ENCODE measurements at places on chromosomes 1 and 21. TPM values are rescaled to one million over a fixed set of nuclear protein-coding genes. Genes with fewer than 3 reads are reported as not detected.

GRCh38 chr1:21567241-21568005, 58.2 kb downstream of the ALPL start:
- no peak for DNase-seq

ARHGEF19 gene
- 9.5 TPM for total RNA-seq

DNA sequence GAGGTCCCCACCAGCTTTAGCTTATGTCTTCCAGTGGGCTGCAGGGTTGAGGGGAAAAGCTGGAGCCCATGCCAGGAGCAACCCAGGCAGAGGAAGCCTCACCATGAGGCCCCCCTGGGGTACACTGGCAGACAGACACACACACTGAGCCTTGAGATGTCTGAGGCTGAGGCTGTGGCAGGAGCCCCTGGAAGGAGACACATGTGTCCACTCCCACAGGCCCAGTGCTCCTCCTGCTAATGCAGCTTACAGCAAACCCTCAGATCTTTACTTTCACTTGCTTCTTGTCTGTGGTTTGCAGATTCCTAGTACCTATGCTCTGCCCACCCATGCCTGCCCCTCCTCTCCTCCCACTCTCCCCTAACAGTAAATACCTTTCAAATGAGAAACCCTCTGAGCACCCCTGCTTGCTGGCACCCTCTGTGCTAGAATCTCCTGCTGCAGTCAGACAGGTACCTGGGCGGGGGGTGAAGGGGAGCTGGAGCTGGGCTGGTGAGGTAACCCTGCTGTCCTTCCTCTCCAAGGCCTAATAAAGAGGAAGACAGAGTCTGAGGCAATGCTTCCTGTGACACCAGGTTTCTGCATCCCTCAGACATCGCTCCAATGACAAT, 63.4 kb upstream of the NEK2 start:
- DNase-seq: no peak

DNA sequence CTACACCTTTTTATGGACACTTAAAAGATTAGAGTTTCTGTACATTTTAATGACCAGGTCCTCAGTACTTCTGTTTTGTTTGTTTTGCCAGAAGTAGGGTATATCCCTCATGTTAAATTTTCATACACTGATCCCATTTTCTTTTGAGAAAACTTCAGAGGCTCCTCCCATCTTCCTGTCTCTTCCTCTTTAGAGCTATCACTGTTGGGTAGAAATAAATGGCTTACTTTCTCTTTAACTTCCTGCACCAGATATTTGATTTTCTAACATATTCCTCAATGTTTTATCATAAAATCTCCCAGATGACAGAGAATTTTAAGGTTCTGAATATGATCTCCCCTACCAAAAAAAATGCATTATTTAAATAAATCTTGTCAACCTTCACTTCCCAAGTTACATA, 23.4 kb downstream of the VAV3 start:
- no peak for DNase-seq

DNA sequence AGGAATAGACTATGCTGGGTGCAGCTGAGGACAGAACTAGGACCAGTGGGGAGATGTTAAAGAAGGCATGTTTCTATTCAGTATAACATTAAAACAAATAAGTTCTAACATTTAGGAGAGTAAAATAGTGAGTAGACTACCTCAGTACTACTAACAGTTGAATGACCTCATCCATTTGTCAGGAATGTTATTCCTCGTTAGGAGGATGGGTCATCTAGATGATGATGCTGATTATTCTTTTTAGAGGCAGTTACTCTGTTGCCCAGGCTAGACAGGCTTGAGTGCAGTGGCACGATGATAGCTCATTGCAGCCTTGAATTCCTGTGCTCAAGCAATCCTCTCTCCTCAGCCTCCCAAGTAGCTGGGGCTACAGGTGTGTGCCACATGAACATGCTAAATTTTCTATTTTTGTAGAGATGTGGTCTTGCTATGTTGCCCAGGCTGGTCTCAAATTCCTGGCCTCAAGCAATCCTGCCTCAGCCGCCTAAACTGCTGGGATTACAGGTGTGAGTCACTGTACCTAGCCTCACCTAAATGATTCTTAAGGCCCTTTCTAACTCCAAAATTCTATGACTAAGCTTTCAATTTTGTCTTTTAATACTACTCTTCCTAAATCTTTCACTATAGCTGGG, 9.3 kb downstream of the EEIG2 start:
- DNase-seq: no peak

- no peak for DNase-seq
Observed at GRCh38 chr1:98659879-98660278, 1.6 kb upstream of the SNX7 start.

GCSAML gene
- total RNA-seq: not detected

FAM177B gene
- total RNA-seq: not detected

GRCh38 chr1:116532671-116533428, 38.0 kb downstream of the CD58 start:
- DNase-seq: no peak

DNA sequence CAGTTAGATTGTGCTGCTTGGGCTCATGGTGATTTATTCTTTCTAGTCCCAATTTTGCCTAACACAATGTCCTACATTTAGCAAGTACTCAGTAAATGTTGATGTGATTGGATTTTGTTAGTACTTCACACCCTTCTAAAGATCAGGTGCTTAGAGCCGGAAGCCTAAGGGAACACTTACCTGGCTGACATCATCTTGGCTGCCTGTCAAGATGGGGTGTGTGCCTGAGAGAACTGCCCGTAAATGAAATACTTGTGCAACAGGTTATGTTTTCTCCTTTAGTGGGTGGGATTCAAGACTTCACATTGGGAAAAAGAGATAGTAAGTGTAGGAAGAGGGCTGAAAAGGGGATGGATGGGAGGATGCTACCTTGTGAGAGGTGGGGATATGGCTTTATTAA, 75.5 kb upstream of the MACF1 start:
- no peak for DNase-seq

- no peak for DNase-seq
Observed at GRCh38 chr1:98316286-98316905, 345.1 kb upstream of the SNX7 start.

GRCh38 chr21:38272215-38272614, 15.4 kb downstream of the KCNJ15 start:
- no peak for DNase-seq

DNA sequence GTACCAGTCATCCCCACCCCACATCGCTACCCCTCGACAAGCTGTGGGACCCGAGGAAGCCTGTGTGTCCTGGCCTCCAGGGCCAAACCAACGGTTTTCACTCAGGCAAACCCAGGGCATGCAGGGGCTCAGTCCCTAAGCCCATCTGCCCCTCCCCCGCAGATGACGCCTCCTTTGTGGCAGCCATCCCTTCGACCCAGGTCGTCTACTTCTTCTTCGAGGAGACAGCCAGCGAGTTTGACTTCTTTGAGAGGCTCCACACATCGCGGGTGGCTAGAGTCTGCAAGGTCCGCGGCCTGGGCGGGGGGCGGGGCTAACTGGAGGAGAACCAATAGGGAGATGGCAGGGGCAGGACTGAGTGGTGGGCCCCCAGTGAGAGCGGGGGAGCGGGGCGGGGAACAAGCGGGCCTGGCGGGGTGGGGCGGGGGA, 7.4 kb downstream of the SEMA4A start:
- no peak for DNase-seq

GRCh38 chr1:217703326-217703725, 72.2 kb downstream of the SPATA17 start:
- DNase-seq: no peak

AJAP1 gene
- total RNA-seq: 0.35 TPM

- DNase-seq: no peak
Observed at GRCh38 chr1:116166011-116166571, 54.9 kb downstream of the MAB21L3 start.

CAPN8 gene
- total RNA-seq: not detected

DNA sequence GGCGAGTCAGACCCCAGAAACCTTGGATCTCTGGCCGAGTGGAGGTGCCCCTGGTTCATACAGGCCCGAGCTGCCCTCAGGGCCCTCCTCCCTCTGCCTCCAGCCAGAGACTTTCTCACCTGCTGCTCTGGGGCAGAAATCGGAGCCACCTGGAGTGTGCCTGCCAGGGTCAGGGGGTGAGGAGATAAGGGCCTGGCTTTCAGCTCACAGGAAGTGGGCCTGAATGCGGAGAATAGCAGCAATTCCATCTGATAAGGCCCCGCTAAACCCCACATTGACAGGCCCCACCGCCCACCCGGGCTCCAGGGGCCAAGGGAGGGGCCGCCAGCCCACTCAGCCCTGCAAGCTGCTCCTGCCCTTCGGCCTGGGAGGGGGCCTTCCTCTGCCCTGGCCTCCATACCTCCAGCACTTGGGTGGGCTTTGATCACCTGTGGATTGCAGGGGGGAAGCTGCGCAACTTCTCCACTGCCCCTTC, 123.7 kb upstream of the ARHGEF16 start:
- DNase-seq: no peak

DNA sequence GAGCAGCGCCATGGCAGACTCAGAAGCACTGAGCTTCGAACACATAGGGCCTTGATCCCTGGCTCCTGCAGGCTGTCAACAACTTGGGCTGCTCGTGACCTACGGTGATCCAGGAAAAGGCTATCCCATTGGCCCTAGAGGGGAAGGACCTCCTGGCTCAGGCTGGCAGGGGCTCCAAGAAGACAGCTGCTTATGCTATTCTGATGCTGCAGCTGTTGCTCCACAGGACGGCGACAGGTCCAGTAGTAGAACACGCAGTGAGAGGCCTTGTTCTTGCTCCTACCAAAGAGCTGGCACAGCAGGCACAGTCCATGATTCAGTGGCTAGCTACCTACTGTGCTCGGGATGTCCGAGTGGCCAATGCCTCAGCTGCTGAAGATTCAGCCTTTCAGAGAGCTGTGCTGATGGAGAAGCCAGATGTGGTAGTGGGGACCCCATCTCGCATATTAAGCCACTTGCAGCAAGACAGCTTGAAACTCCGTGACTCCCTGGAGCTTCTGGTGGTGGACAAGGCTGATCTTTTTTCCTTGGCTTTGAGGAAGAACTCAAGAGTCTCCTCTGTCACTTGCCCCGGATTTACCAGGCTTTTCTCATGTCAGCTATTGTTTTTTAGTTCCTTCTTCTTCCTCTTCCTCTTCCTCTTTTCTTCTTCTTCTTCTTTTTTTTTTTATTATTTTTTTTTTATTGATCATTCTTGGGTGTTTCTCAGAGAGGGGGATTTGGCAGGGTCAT, 18.9 kb downstream of the ITLN2 start:
- no peak for DNase-seq

TMPRSS3 gene
- not detected for total RNA-seq

Measured in osteocyte (in vitro differentiated cells).